ENCODE measurements at places on chromosomes 7 and 10.

DNA sequence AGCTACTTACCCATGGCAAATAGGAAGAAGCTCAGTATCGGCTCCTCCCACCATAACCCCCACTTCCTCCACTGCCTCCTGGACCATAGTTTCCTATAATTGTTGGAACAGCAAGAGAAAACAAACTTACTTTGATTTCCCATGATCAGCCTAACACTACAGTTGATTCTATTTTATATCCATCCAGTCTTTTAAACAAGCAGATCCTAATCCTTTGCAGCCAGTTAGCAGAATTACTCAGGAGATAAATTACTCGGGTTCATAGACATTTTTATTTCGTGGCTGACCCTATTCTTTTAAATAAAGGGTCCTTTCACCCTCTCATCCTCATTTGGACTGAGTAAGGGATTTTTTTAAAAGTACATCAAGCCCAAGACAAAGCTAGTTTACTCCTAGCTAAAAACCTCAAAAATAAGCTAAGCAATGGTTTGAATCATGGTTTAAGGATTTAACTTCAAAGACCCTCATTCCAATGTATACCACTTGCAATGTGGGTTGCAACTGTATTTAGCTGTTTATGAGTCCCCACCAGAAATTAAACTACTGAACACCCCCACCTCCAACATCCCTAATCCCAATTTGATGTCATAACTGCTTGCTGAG, 8.0 kb downstream of the HNRNPA2B1 start:
- DNase-seq = no peak

- DNase-seq = no peak
These were observed 93.2 kb downstream of the ADK start for GRCh38 chr10:74244097-74244685.

GRCh38 chr10:35136263-35136815, 9.7 kb downstream of the CREM start:
- DNase-seq = no peak

DNA sequence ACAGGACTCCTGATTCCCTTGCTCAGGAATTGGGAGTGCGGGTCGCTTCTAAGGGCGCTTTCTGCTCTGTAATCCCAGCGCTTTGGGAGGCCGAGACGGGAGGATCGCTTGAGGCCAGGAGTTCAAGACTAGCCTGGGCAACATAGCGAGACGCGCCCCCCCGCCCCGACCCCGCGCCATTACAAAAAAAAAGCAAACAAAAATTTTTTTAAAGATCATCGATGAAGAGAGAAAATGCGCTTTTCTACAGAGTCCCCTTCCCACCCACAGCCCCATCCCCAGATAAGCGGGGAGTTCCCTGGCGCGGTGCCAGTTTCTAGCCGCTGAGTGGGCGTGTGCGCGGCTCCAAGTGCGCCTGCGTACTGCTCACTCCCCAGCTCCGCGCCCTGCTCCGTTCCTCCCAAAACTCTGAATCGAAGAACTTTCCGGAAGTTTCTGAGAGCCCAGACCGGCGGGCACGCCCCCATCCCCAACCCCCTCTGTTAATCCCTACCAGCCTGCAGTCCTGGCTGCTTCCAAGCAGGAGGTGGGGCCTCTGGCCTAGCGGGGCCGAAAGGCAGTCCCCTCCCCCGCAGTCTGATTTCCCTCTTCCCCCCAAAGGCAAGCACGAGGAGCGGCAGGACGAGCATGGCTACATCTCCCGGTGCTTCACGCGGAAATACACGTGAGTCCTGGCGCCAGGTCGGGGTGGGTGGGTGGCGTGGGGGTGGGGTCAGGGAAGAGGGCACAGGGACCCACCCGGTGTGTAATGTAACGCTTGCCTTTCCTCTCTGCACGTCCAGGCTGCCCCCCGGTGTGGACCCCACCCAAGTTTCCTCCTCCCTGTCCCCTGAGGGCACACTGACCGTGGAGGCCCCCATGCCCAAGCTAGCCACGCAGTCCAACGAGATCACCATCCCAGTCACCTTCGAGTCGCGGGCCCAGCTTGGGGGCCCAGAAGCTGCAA, 1.0 kb downstream of the HSPB1 start:
- DNase-seq = no peak

- no peak for DNase-seq
These were observed 11.1 kb downstream of the MAFK start for GRCh38 chr7:1541431-1542162.

- DNase-seq = no peak
These were observed 116.4 kb downstream of the PTEN start for GRCh38 chr10:87979847-87980246.

GRCh38 chr10:91536111-91536510, 96.8 kb downstream of the PPP1R3C start:
- DNase-seq = no peak

- no peak for DNase-seq
These were observed 48.2 kb upstream of the CREB5 start for GRCh38 chr7:28364082-28364481.

DNA sequence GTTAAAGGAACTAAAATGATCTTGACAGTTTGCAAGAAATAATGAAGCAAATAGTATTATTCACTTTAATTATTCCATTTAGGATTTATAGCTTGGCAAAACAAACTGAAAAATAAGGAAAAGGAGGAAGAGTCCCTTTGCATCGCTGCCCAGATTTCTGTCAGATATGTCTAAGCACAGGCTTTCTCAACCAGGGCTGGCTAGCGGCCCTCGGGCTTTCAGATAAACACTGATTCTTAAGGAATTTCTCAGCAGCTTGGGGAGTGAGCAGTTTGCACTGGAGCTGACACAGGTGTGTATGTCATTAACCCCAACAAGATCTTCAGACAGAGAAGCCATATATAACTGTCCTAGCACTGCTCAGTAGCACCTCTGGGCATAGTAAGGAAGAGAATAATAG, 47.9 kb upstream of the SEMA3D start:
- DNase-seq = no peak

DNA sequence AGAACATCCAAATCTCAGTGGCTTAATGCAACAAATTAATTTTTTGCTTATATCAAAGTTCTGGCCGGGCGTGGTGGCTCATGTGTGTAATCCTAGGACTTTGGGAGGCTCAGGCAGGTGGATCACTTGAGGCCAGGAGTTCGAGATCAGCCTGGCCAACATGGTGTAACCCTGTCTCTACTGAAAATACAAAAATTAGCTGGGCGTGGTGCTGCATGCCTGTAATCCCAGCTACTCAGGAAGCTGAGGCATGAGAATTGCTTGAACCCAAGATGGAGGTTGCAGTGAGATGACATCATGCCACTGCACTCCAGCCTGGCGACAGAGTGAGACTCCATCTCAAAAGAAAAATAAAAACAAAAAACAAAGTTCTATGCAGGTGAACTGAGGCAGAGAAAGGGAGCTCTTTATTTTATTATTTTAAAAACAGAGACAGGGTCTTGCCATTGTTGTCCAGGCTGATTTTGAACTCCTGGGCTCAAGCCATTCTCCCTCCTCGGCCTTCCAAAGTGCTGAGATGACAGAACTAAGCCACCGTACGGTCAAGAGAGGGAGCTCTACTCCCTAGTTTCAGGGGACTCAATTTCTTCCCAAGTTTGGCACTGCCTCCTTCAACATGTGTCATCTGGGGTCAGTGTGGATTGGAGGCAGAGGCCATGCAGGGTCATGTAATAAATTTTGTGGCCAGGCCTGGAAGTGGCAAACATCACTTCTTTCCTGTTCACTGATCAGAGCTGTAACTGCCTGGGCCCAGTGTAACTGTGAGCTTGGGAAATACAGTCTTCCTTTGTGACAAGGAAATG, 2.4 kb downstream of the ADCK2 start:
- DNase-seq = no peak

- DNase-seq = no peak
These were observed 114.6 kb downstream of the DGKI start for GRCh38 chr7:137732168-137732567.

- no peak for DNase-seq
These were observed 228.5 kb downstream of the SLC25A13 start for GRCh38 chr7:96093435-96093834.

DNA sequence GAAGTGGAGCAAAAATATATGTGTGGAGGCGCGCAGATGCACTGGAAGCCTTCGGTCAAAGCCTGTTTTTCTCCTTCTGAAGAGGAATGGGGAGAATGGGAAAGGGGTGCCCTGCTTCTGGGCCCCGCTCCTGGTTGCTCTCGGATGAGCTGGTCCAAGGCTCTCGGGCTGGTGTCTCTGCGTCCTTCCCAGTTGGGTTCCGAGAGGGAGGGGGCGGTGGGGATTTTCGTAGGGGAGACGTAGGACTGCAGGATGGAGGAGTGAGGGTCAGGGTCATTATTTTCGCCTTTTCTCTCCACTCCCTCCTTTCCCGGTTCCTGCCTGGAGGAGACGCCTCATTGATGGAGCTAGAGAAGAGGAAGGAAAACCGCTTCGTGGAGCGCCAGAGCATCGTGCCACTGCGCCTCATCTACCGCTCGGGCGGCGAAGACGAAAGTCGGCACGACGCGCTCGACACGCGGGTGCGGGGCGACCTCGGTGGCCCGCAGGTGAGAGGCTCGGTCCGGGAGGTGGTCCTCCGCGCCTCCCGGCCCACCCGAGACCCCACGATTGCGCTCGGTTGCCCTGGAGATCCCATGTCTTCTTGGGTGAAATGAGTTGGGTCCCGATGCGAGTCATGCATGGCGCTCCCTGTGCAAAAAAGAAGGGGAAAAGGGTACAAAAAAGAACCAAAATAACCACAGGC, 790 bp downstream of the ADAM22 start:
- no peak for DNase-seq

DNA sequence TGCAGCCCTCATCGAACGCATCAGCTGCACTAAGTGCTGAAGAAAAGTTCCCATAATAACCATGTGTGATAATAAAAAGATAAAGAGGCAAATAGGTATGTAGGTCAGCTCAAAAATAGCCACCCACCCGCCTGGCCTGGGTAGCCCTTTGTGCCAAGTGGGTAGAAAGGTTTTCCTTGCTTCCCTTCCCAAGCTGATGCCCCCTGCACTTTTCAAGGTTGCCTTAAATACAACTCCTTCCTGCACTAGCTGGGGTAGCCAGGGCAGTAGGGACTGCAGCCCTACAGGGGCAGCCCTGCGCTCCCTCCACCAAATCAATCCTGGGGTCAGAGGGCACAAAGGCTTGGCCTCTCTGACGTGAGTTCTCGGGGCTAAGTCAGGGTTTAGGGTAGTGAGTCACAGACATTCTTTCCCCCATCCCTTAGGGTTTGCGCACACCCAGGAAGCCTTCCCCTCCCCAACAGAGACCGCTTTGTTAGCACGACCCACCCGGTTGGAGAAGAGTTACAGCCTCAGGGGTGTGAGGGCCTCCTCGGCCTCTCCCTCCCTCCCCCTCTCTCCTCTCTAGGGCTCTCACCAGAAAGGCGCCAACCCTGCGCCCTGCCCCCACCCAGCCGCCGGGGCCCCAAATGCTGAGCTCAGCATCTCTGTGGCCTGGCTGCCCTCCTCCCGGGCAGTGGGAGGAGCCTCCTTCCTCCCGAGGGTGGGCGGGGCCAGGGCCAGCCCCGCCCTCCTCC, 13.3 kb upstream of the DDIT4 start:
- DNase-seq = no peak

DNA sequence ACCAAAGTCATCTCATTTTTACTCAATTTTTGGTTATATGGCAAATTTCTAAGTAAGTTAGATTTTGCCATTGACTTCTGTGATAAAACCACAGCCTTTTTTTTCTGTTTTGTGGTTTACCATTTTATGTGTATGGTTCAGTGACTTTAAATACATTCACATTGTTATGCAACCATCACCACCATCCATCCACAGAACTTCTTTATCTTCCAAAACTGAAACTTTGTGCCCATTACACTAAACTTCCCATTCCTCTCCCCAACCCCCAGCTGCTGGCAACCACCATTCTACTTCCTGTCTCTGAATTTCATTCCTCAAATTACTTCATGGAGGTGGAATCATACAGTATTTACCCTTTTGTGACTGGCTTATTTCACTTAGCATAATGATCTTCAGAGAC, 280.4 kb upstream of the TCERG1L start:
- DNase-seq = no peak

- DNase-seq = no peak
These were observed 8.7 kb downstream of the NCAPG2 start for GRCh38 chr7:158695726-158696452.

- DNase-seq = no peak
These were observed 193.1 kb downstream of the COBL start for GRCh38 chr7:51123322-51124019.

DNA sequence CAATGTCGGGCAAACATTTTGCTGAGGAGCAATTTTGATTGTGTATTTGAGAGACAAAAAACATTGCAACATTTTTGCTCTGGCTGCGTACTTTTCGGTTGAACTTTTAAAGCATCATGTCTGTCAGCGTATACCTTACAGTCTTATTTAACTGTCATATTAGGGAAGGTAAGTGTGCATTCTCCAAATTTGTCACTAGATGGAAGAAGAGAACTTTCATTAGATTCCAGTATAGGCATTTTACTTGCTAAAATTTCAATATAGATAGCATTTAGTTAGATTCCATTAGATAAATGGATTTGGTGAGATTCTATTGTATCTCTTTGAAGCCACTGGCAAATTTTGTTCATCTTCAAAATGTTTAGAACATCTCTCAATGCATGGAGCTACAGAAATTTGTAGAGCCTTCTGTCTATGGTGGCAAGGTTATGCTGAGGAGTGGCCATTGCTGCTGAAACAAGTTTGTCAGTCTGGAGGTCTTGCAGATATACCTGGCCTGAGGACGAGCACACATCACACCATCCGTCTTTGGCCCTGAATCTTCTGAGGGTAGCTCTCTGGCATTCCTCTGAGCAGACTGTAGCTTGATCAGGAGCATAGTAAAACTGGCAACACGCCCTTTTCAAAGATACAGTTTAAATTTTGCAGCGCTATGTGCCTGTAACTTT, 437.5 kb upstream of the MBL2 start:
- no peak for DNase-seq

- no peak for DNase-seq
These were observed 88.6 kb downstream of the USP6NL start for GRCh38 chr10:11522821-11523245.
